Esophagus squamous epithelium (tissue), 5 donors: ENCODE measurements at places on chromosomes 1 and 21. TPM values are rescaled to one million over a fixed set of nuclear protein-coding genes. Genes with fewer than 3 reads are reported as not detected.

GRCh38 chr1:156486421-156487344 is 13.9 kb downstream of the MEF2D start:
- no peak for DNase-seq

- no peak for DNase-seq
Measured at GRCh38 chr1:85417017-85417416, 47.9 kb downstream of the DDAH1 start.

The FASLG gene
- total RNA-seq: 0.15 TPM

DNA sequence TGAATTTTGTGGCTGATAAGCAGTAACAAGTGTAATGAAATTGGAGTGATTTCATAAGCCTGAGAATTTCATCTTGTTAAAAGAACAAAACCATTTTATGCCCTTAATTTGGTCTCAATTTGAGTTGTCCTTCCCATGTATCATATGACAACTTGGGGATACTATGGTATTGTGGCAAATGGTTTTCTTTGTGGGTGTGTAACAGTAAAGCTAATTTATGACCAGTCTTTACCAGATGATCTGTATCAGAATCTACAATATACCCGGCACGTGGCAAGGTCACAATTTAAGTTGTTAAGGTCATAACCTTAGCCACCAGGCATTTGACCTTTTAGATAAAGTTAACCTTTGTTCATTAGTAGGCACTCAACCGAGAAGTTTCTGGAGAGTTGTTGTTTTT is 9.1 kb downstream of the NFIA start:
- DNase-seq: no peak

DNA sequence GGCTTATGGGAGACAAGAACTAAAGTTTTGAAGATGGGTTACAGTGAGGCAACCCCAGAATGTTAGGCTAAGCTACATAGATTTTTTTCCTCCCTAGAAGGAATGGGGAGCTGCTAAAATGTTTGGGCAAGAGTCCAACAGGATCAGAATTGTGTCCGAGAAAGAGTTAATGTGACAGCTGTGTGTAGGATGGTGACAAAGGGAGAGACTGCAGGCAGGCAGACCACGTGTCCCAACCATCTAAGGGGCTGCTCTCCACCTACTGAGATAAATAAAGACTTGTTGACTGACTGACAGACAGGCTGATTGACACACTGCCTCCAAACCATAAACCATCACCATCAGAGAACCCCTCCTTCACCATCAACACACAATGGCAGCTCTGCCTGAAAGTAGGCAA is 133.7 kb upstream of the CTTNBP2NL start:
- no peak for DNase-seq

DNA sequence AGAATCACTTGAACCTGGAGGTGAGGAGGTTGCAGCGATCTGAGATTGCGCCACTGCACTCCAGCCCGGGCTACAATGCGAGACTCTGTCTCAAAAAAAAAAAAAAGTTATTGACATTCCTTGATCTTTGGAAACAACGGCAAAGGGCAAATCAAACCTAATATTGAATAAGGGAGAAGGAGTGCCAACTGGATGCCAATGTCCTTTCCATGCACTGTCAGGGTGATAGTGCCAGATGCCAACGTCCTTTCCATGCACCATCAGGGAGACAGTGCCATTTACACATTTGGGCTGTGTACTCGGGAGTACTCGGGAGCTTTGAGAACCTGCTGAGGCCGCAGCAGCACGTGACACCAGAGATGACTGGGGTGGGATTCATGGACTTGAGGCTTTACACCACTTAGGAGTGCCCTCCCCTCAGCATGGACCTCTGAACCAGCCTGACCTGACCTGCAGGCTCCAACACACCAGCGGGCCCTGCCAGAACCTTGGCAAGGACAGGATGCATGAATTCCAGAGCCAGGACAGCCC is 34.5 kb upstream of the SOD1 start:
- no peak for DNase-seq

DNA sequence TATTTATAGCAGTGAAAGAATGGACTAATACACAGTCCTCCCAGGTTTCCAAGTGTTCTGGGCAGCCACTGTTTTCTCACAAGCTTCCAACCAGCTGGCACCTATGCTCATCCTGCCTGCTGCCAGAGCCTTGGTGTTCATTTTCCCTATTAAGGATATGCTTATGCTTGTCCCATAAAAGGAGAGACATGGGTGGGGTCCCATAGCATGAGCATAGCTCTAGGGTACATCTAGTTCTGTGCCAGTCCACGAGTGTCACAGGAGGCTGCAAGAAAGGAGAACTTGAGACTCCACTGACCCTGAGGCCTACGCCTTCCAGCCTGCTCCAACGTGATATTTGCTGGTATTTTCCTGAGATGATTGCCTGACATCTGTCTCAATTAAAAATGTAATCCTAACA is 192.4 kb upstream of the PTGFR start:
- no peak for DNase-seq

The PLA2G4A gene
- 11.8 TPM for total RNA-seq

GRCh38 chr21:45016031-45016405 is 58.4 kb upstream of the ADARB1 start:
- no peak for DNase-seq

The RIMS3 gene
- total RNA-seq: 1.2 TPM

DNA sequence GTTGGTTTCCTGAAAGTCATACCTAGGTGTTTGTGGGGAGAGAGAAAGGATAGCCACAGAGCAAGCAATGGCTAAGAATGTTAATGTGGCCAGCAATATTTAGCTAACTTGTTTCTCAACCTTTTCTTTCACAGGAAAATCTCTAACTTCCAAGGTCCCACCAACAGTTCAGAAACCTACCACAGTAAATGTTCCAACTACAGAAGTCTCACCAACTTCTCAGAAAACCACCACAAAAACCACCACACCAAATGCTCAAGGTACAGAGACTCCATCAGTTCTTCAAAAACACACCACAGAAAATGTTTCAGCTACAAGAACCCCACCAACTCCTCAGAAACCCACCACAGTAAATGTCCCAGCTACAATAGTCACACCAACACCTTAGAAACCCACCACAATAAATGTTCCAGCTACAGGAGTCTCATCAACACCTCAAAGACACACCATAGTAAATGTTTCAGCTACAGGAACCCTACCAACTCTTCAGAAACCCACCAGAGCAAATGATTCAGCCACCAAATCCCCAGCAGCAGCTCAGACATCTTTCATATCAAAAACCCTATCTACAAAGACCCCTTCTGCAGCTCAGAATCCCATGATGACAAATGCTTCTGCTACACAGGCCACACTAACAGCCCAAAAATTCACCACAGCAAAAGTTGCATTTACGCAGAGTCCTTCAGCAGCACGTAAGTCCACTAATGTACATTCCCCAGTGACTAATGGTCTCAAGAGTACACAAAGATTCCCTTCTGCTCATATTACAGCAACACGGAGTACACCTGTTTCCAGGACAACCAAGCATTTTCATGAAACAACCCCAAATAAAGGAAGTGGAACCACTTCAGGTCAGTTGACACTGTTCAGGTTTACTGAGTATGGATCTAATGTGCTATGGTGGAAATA is 15.3 kb downstream of the CD55 start:
- no peak for DNase-seq

- DNase-seq: no peak
Measured at GRCh38 chr1:189868021-189868420, 609.6 kb downstream of the BRINP3 start.

The FCRLB gene
- total RNA-seq: 0.70 TPM

GRCh38 chr1:165542015-165542631 is 1.7 kb upstream of the LRRC52 start:
- no peak for DNase-seq

GRCh38 chr1:216739793-216740192 is 16.6 kb upstream of the ESRRG start:
- DNase-seq: no peak

DNA sequence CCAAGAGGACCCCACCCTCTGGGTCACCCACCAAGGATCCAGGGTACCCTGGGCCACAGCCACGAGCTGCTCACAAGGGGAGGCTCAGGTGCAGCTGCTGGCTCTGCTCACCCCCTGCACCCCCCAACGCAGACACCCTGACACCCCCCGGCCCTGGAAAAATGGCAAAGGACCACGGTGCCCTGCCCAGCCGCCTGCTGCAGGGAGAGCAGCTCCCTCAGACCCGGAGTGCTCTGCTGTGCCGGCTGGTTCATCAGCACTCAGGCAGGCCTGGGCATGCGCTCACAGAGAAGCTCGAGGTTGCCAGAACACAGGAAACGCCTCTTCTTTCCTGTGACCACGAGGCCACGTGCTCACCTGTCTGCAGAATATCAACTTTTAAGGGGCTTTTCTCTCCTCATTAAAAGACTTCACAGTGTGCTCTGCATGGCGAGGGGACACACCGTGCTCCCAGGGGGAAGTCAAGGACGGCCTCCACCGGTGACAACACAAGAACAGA is 4.3 kb upstream of the C1QTNF12 start:
- DNase-seq: no peak

GRCh38 chr1:6603915-6604558 is 1.4 kb upstream of the KLHL21 start:
- no peak for DNase-seq

The HSPB7 gene
- total RNA-seq: 4.1 TPM

- DNase-seq: no peak
Measured at GRCh38 chr1:55592122-55592521, 377.0 kb upstream of the USP24 start.

The S100A7A gene
- total RNA-seq: 8.1 TPM

The PRSS38 gene
- not detected for total RNA-seq

GRCh38 chr1:248924696-248925532 is 18.9 kb downstream of the PGBD2 start:
- no peak for DNase-seq

- DNase-seq: no peak
Measured at GRCh38 chr1:160261556-160261892, 825 bp downstream of the DCAF8 start.

The CNIH4 gene
- 37.6 TPM for total RNA-seq

GRCh38 chr1:202860744-202861419 is 28.1 kb downstream of the RABIF start:
- no peak for DNase-seq

DNA sequence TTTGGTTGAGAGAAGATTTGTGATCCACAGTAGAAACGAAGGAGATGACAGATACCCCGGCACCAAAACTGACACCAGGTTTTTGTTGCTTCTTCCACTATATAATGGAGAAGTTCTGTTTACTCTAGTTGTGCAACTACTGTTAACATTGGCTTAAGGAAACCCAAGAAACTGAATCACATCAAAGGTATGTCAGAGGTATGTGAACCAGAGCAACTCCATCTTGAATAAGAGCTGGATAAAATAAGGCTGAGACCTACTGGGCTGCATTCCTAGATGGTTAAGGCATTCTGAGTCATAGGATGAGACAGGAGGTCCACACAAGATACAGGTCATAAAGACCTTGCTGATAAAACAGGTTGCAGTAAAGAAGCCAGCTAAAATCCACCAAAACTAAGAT is 173.7 kb upstream of the CAMK1G start:
- DNase-seq: no peak

- DNase-seq: no peak
Measured at GRCh38 chr1:59730759-59731478, 83.8 kb upstream of the HOOK1 start.

The AKR7A3 gene
- 2.4 TPM for total RNA-seq

GRCh38 chr1:7842517-7842916 is 10.3 kb downstream of the UTS2 start:
- no peak for DNase-seq

DNA sequence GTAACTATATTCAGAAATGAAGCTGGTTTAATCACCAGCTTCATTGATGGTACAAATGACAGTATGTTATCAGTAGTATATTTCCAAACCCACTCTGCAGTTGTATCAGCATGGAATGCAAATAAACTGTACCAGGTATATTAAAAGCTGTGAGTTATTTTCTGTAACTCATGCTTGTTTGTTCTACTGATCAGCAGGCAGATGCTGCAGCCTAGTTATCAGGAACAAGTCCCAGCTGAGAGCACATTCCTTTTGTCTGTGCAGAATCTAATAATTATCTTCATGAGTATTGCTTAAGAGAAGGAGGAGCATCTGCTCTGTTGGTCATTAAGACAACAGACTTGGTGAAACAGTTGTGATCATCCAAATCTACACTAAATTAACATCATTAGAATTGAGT is 1331.1 kb downstream of the MRPL39 start:
- DNase-seq: no peak

The RSPO1 gene
- 0.70 TPM for total RNA-seq

GRCh38 chr21:42080788-42081083 is 9.6 kb downstream of the UMODL1 start:
- no peak for DNase-seq
